ENCODE measurements at places on chromosomes 3 and 15.

GRCh38 chr3:67605377-67605776 is 49.0 kb downstream of the SUCLG2 start:
- peak; percentile 63 for DNase-seq

- DNase-seq: peak; percentile 65
These were observed 56.2 kb downstream of the SH3BP5 start for GRCh38 chr3:15276028-15276724.

GRCh38 chr3:41502023-41502422 is 302.7 kb downstream of the CTNNB1 start:
- DNase-seq: no peak

GRCh38 chr3:80275120-80275519 is 507.3 kb upstream of the ROBO1 start:
- DNase-seq: no peak

GRCh38 chr15:47332481-47332880 is 384.8 kb upstream of the SEMA6D start:
- no peak for DNase-seq

DNA sequence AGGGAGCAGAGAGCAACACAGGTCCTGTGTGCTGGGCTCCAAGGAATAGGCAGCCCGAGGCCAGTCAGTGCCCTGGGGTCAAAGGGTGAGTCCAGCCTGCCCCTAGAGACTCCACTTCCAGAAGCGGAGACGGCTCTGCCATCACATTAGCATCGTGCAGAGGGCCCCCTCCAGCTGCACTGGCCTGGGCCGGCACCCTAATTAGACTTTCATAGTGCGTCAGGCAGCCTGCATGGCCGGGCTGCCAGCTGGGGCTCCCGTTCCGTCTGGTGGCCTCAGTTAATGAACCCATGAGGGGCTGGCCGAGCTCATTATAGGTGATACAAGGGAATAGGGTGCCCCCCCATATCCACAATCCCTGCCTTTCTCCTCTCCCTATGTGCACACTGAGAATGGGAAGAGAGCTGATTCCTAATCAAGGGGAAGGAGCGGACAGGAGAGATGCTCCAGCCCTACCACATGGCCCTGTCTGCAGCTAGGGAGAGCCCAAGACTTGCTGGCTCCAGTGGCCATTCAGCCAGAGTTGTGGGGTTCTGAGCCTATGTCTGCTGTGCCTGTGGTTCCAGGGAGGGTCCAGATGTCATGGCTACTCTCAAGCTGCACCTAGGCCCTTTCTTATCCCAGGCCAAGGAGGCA is 128.0 kb downstream of the SRGAP3 start:
- no peak for DNase-seq

DNA sequence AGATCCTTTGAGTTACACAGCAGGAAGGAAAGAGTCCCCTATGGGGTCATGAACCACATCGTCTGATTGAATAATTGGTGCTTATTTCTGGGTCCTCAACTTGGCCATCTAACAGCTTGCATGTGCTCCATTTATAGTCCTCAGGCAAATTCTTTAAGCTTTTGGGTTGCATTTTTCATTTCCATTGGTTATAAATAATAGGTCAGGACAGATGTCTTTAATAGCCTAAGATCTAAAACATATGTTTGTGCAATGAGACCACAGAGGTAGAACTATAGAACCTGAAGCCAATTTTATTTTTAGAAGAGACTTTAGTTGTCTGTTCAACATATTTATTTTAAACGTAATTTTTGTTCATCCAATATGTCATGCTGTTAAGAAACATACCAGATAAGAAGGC is 43.2 kb downstream of the CD200R1L start:
- DNase-seq: no peak

GRCh38 chr3:18841422-18842343 is 306.6 kb upstream of the KCNH8 start:
- no peak for DNase-seq

- DNase-seq: peak; percentile 15
These were observed 99.1 kb downstream of the NR1I2 start for GRCh38 chr3:119880966-119881365.

- DNase-seq: no peak
These were observed 15.0 kb downstream of the CDCP1 start for GRCh38 chr3:45131201-45131600.

GRCh38 chr3:150253622-150254021 is 154.5 kb upstream of the TSC22D2 start:
- DNase-seq: peak; percentile 43
